Left renal cortex interstitium (tissue), 4 donors: ENCODE measurements at places on chromosomes 13 and 19.

GRCh38 chr19:55368701-55369563, 1.3 kb downstream of the IL11 start:
- no peak for DNase-seq

GRCh38 chr19:23800271-23800670, 41.6 kb upstream of the ZNF681 start:
- DNase-seq, result no peak

- DNase-seq, result no peak
Observed at GRCh38 chr19:1080360-1081161, 13.6 kb downstream of the ARHGAP45 start.

- DNase-seq, result no peak
Observed at GRCh38 chr13:33345842-33346241, 60.3 kb upstream of the STARD13 start.

DNA sequence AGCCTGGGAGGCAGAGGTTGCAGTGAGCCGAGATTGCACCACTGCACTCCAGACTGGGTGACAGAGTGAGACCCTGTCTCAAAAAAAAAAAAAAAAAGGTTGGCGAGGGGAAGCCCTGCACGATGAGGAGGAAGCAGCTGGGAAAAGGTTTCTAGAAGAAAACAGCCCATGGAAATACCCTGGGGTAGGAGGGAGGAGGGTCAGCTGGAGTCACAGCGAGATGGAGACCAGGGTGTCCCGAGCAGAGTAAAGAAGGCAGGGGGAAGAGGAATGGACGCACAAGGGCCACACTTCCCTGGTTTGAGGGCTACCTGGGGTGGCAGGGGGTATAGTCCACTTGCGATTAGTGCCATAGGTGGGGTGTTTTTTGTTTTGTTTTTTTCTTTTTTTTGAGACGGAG, 6.4 kb downstream of the KANK3 start:
- DNase-seq, result no peak

DNA sequence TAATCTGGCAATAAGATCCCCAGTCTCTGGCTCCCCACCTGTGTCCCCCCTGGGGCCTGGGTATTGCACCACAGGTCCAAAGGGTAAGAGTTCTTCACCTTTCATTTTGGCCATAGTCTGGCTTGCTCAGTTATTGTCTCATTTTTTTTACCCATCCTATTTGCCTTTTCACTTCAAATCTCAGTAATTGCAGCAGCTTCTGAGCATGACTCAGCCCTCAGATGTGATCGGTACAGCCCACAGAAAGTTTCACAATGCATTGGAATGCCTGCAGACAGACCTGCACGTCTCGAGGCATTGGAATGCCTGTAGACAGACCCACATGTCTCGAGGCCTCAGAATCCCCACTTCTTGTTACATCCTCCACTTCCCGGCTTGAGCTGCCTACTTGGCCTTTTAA, 173.6 kb downstream of the NUFIP1 start:
- no peak for DNase-seq

DNA sequence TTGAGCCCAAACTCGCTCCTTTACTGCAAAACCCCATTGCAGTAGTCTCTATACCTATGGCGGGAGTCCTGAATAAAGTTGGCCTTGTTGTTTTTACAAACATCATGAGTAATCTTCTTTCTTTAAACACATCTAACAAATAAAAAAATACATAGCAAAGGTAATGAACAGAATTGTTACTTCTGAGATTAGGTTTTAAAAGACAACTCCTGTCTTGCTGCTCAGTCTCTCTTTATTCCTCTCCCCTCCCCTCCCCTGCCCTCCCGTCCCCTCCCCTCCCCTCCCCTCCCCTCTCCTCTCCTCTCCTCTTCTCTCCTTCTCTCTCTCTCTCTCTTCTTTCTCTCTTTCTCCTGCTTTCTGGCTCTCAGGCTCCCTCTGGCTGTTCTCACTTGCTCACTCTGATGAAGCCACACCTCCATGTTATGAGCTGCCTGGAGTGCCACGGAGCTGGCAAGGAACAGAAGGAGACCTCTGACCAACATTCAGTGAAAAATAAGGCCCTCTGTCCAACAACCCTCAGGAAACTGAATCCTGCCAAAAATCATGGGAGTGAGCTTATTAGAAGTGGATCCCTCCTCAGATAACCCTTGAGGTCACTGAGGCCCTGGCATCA, 300.7 kb upstream of the MIR17HG start:
- no peak for DNase-seq

- DNase-seq, result no peak
Observed at GRCh38 chr13:25890671-25891212, 161.1 kb downstream of the SHISA2 start.

- DNase-seq, result no peak
Observed at GRCh38 chr19:39236527-39236926, 8.3 kb downstream of the IFNL3 start.
